ENCODE measurements at places on chromosomes 16 and 17.

GRCh38 chr16:13108126-13108525 is 206.7 kb downstream of the SHISA9 start:
- DNase-seq: no peak
- no peaks in the 10 kb centered on the region for H3K36me3 ChIP-seq
- no peak overlapping the region for H3K4me3 ChIP-seq
- H3K27ac ChIP-seq: no peak overlapping the region
- no peaks in the 10 kb centered on the region for H3K27me3 ChIP-seq
- peaks cover 3% of the 10 kb centered on the region for H3K4me1 ChIP-seq

GRCh38 chr17:42459801-42460281 is 1.2 kb downstream of the ATP6V0A1 start:
- peaks cover 25% of the 10 kb centered on the region for H3K36me3 ChIP-seq
- H3K27me3 ChIP-seq: no peaks in the 10 kb centered on the region
- no peak for DNase-seq
- H3K27ac ChIP-seq: peak overlapping the region; percentile 99
- peaks cover 18% of the 10 kb centered on the region for H3K4me1 ChIP-seq

DNA sequence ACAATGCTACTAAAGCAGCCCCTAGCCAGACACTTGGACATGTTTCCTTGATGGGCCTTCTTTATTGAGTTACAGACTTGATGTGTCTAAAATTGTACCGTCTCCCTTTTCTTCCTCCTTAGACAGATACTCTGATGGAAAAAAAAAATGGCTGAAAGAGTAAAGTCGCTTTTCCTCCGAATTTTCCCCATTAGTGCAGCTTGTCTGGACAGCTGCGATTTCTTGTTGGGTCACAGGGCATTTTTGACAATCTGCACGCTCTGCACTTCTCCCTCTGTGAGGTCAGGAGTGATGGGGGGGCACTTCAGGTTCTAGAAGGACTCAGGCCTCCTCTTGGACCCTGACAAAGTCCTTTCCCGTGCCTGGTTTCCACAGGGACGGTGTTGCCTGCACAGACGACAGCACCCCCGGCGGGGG is 968 bp upstream of the PRKAR1A start:
- no peaks in the 10 kb centered on the region for H3K36me3 ChIP-seq
- peak overlapping the region; percentile 98 for H3K4me3 ChIP-seq

GRCh38 chr16:50208460-50208931 is 55.4 kb downstream of the TENT4B start:
- H3K27me3 ChIP-seq: no peaks in the 10 kb centered on the region
- peaks cover 23% of the 10 kb centered on the region for H3K4me1 ChIP-seq
- H3K4me3 ChIP-seq: no peak overlapping the region
- no peak for DNase-seq
- H3K27ac ChIP-seq: no peak overlapping the region
- H3K36me3 ChIP-seq: peaks cover 5% of the 10 kb centered on the region

DNA sequence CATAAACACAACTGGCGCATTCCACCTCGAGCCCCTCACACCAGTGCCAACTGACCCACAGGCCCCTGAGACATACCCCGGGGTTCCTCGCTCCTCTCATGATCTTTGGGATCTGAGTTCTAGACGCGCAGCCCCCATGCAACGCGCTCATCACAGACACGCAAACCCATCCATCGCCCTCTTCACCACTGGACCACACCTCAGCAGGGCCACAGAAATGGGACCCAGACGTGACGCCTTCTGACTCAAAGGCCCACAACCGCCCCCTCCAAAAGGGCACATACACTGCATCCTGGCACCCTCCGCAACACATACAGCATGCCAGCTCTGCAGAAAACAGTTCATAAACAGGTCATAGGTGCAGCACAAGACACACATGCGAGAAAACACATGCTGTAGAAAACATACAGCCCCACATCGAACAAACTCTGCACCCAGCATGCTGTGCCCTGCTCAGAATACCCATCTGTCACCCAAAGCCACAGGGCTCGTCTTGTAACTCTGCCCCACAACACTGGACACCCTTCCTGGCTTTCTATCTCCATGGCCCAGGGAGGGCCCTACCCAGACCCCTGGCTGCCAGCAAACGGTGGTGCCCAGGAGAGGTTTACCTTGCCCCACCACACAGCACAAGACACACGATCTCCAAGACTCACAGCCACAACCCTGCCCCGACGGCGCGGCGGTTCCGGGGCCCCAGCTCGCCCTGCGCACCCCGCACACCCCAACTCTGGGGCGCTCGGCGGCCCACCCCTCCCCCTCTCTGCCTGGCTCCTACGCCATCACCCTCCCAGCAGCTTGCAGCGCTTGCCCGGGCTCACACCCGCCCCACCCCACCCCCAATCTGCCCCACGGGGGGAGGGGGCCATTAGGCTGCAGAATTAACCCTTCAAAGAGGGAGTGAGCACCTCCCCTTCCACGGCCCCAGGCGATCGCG is 887 bp downstream of the ZBTB4 start:
- H3K4me3 ChIP-seq: peak overlapping the region; percentile 65
- peak overlapping the region; percentile 94 for H3K27ac ChIP-seq
- peaks cover 12% of the 10 kb centered on the region for H3K36me3 ChIP-seq
- H3K4me1 ChIP-seq: peaks cover 62% of the 10 kb centered on the region
- DNase-seq: peak; percentile 75

- H3K4me1 ChIP-seq: no peaks in the 10 kb centered on the region
- H3K27me3 ChIP-seq: no peaks in the 10 kb centered on the region
- H3K4me3 ChIP-seq: no peak overlapping the region
- H3K36me3 ChIP-seq: no peaks in the 10 kb centered on the region
- H3K27ac ChIP-seq: no peak overlapping the region
Observed at GRCh38 chr16:71296584-71297340, 7.6 kb upstream of the CMTR2 start.

- peaks cover 24% of the 10 kb centered on the region for H3K36me3 ChIP-seq
- no peak for DNase-seq
Observed at GRCh38 chr16:10988164-10988803, 43.9 kb downstream of the CLEC16A start.

GRCh38 chr16:81284995-81285600 is 29.7 kb upstream of the GAN start:
- H3K4me1 ChIP-seq: no peaks in the 10 kb centered on the region
- H3K27me3 ChIP-seq: no peaks in the 10 kb centered on the region
- DNase-seq: no peak
- H3K27ac ChIP-seq: no peak overlapping the region

DNA sequence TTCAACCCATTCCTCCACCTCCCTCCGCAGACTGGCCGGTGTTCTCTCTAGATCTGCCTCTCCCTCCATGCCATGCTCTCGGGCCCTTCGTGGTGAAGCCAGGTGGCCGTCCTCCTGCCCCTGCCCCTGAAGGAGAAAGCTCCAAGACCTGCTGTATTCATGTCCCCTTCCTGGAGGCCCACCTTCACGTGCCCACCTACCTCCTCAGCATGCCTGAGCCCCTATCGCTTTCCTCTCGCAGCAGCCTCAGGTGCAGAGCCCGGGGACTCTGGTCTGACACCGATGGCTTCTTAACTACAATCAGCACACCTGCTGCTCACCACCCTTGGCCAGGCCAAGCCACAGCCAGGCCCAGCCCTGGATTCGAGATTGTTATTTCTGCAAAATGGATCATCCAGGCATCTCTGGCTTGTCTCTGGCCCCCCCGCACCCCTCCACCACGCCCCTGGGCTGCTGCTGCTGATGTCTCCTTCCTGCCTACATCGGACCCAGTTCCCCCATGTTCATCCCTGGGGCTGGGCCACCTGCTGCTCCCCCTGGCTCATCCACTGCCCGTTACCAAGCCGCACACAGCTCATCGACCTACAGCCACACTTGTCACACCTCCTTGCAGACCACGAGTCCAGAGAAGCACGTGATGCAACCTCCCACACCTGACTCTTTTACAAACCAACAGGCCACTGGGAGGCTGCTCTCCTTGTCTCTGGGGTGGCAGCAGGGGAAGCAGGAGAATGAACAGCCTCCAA is 32.5 kb upstream of the TNFRSF13B start:
- DNase-seq: no peak
- H3K27ac ChIP-seq: no peak overlapping the region
- peaks cover 16% of the 10 kb centered on the region for H3K4me1 ChIP-seq
- H3K27me3 ChIP-seq: no peaks in the 10 kb centered on the region
- H3K4me3 ChIP-seq: no peak overlapping the region
- no peaks in the 10 kb centered on the region for H3K36me3 ChIP-seq

DNA sequence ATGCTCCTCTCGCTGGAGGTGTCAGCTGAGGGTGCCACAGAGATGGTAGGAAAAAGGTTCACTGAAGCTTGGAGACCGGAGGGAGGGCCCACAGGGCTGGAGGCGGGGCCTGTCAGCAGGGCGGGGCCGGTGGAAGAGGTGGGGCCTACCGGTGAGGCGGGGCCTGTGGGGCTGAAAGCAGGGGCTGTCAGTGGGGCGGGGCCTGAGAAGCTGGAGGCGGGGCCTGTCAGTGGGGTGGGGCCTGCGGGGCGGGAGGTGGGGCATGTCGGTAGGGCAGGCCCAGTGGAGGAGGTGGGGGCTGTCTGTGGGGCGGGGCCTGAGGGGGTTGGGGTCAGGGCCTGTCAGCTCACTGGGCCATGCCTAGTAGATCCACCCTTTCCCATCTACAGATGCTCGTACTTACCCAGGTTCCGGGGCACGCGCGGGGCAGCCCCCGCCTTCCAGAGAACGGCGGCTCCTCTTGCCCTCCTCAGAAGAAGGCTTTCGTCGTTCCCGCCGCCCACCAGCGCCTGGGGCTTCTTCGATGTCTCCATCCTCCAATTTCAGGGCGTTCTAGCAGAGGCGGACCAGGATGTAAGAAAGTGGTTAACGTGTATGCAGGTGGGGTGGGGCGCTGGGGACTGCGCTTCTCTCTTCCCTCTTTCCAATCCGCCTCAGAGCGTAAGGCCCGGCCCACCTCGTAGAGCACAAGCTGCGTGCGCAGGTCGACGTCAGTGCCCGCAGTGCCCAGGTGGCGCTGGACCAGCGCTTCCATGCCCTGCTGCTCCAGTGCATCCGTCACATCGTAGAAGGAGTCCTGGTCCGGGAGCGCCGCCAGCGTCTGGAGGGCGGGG is 9.8 kb downstream of the TMEM208 start:
- DNase-seq: peak; percentile 63
- no peak overlapping the region for H3K4me3 ChIP-seq
- H3K27me3 ChIP-seq: no peaks in the 10 kb centered on the region
- no peak overlapping the region for H3K27ac ChIP-seq
- H3K4me1 ChIP-seq: peaks cover 2% of the 10 kb centered on the region

- H3K4me3 ChIP-seq: no peak overlapping the region
- H3K4me1 ChIP-seq: peaks cover 14% of the 10 kb centered on the region
- no peak overlapping the region for H3K27ac ChIP-seq
- H3K36me3 ChIP-seq: peaks cover 98% of the 10 kb centered on the region
- no peaks in the 10 kb centered on the region for H3K27me3 ChIP-seq
Observed at GRCh38 chr16:87834668-87835473, 34.4 kb downstream of the SLC7A5 start.

DNA sequence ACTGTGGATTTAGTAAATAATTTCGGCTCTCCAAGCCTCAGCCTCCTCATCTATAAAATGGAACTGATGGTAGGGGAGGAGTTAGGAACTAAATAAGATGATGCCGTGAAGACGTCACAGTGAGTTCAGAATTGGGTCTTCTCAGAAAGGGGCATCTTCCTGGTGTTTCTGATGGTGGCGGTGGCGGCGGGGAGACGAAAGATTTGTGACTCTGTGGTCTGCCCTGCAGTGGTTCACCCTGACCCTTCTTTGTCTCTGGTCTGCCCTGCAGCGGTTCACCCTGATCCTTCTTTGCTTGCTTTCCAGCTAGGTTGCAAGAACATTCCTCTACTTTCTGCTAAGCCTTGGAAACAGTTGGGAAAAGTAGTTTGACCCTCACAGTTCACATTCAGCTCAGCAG is 34.3 kb downstream of the WFDC1 start:
- DNase-seq: no peak
- peaks cover 8% of the 10 kb centered on the region for H3K4me1 ChIP-seq
- no peaks in the 10 kb centered on the region for H3K36me3 ChIP-seq
- no peaks in the 10 kb centered on the region for H3K27me3 ChIP-seq

GRCh38 chr17:5794881-5795506 is 210.7 kb upstream of the NLRP1 start:
- H3K4me1 ChIP-seq: peaks cover 11% of the 10 kb centered on the region
- peaks cover 4% of the 10 kb centered on the region for H3K27me3 ChIP-seq
- DNase-seq: no peak
- H3K36me3 ChIP-seq: no peaks in the 10 kb centered on the region

- H3K4me3 ChIP-seq: no peak overlapping the region
- no peak for DNase-seq
- H3K27ac ChIP-seq: no peak overlapping the region
- no peaks in the 10 kb centered on the region for H3K36me3 ChIP-seq
- no peaks in the 10 kb centered on the region for H3K27me3 ChIP-seq
Observed at GRCh38 chr17:74160656-74161502, 42.6 kb upstream of the RPL38 start.

GRCh38 chr17:65987988-65988387 is 203.9 kb downstream of the CEP112 start:
- H3K27me3 ChIP-seq: no peaks in the 10 kb centered on the region
- H3K4me3 ChIP-seq: no peak overlapping the region
- no peaks in the 10 kb centered on the region for H3K4me1 ChIP-seq
- H3K27ac ChIP-seq: no peak overlapping the region
- no peaks in the 10 kb centered on the region for H3K36me3 ChIP-seq
- DNase-seq: no peak

- no peaks in the 10 kb centered on the region for H3K36me3 ChIP-seq
- H3K27me3 ChIP-seq: no peaks in the 10 kb centered on the region
- no peak for DNase-seq
- H3K27ac ChIP-seq: no peak overlapping the region
- peaks cover 15% of the 10 kb centered on the region for H3K4me1 ChIP-seq
- H3K4me3 ChIP-seq: no peak overlapping the region
Observed at GRCh38 chr17:57138956-57139576, 54.0 kb downstream of the AKAP1 start.

GRCh38 chr17:41686281-41686680 is 2.4 kb upstream of the EIF1 start:
- no peak for DNase-seq
- H3K27me3 ChIP-seq: no peaks in the 10 kb centered on the region
- H3K4me3 ChIP-seq: no peak overlapping the region
- peaks cover 21% of the 10 kb centered on the region for H3K36me3 ChIP-seq

- DNase-seq: no peak
- no peaks in the 10 kb centered on the region for H3K4me1 ChIP-seq
- no peak overlapping the region for H3K4me3 ChIP-seq
- no peaks in the 10 kb centered on the region for H3K27me3 ChIP-seq
- no peaks in the 10 kb centered on the region for H3K36me3 ChIP-seq
Observed at GRCh38 chr16:77760800-77761199, 27.6 kb upstream of the VAT1L start.
